ENCODE measurements at places on chromosomes 16 and 17. TPM values are rescaled to one million over a fixed set of nuclear protein-coding genes. Genes with fewer than 3 reads are reported as not detected.

GRCh38 chr16:50457979-50458491 is 89.2 kb upstream of the BRD7 start:
- no peak overlapping the region for H3K27ac ChIP-seq
- no peaks in the 10 kb centered on the region for H3K27me3 ChIP-seq
- no peak overlapping the region for H3K4me3 ChIP-seq
- H3K36me3 ChIP-seq: no peaks in the 10 kb centered on the region
- no peaks in the 10 kb centered on the region for H3K4me1 ChIP-seq

DNA sequence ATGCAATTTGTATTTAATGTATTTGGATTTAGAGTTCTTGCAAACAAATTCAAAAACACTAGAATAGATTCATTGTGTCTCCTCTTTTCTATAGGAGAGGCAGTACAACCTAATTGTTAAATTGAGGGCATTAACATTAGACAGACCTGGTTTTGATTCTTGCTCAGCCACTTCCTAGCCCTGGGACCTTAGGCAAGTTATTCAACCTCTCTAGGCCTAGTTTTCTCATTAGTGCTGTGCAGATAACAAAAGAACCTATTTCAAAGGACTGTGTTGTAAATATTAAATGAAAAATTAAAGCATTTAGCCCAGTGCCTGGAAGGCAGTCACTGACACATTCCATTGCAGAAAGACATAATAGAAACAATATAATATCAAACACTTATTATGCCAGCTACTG is 22.0 kb upstream of the TAOK1 start:
- DNase-seq: no peak
- H3K36me3 ChIP-seq: no peaks in the 10 kb centered on the region
- no peak overlapping the region for H3K27ac ChIP-seq
- no peaks in the 10 kb centered on the region for H3K27me3 ChIP-seq
- peaks cover 12% of the 10 kb centered on the region for H3K4me1 ChIP-seq

GRCh38 chr16:16022683-16023064 is 73.3 kb downstream of the ABCC1 start:
- no peaks in the 10 kb centered on the region for H3K27me3 ChIP-seq
- no peaks in the 10 kb centered on the region for H3K36me3 ChIP-seq
- peak overlapping the region; percentile 86 for H3K27ac ChIP-seq
- peaks cover 43% of the 10 kb centered on the region for H3K4me1 ChIP-seq
- DNase-seq: no peak
- H3K4me3 ChIP-seq: peak overlapping the region; percentile 14

- H3K36me3 ChIP-seq: no peaks in the 10 kb centered on the region
- no peak overlapping the region for H3K27ac ChIP-seq
- H3K4me3 ChIP-seq: no peak overlapping the region
- no peaks in the 10 kb centered on the region for H3K4me1 ChIP-seq
- H3K27me3 ChIP-seq: no peaks in the 10 kb centered on the region
- DNase-seq: no peak
Measured at GRCh38 chr16:68954911-68955635, 111.7 kb downstream of the TANGO6 start.

GRCh38 chr17:72539981-72540897 is 419.4 kb downstream of the SOX9 start:
- peak overlapping the region; percentile 25 for H3K4me3 ChIP-seq
- no peak overlapping the region for H3K27ac ChIP-seq
- peaks cover 5% of the 10 kb centered on the region for H3K27me3 ChIP-seq
- H3K4me1 ChIP-seq: peaks cover 16% of the 10 kb centered on the region

- no peaks in the 10 kb centered on the region for H3K36me3 ChIP-seq
- H3K4me1 ChIP-seq: no peaks in the 10 kb centered on the region
- peak; percentile 90 for DNase-seq
- H3K27me3 ChIP-seq: no peaks in the 10 kb centered on the region
Measured at GRCh38 chr17:35969558-35970380, 11.5 kb downstream of the CCL16 start.

DNA sequence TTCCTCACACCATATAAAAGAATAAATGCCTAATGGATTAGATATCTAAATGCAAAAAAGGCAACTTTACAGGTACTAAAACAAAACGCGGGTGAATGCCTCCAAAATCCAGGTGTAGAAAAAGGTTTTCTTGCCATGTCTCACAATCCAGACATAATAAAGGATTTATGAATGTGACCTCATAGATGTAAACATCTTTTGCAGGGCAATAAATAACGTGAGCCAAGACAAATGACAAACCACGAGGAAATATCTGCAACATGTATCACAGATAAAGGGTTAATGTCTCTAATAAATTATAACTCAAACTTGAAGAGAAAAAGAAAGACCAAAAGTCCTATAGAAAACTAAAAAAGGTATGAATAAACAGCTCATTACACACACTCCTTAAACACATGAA is 180.7 kb downstream of the PARN start:
- no peaks in the 10 kb centered on the region for H3K27me3 ChIP-seq
- H3K4me1 ChIP-seq: peaks cover 18% of the 10 kb centered on the region
- no peak for DNase-seq
- no peak overlapping the region for H3K27ac ChIP-seq
- no peaks in the 10 kb centered on the region for H3K36me3 ChIP-seq

GRCh38 chr17:32285746-32286517 is 20.3 kb downstream of the RHBDL3 start:
- H3K36me3 ChIP-seq: no peaks in the 10 kb centered on the region
- no peaks in the 10 kb centered on the region for H3K27me3 ChIP-seq
- H3K4me1 ChIP-seq: no peaks in the 10 kb centered on the region
- DNase-seq: no peak
- H3K27ac ChIP-seq: no peak overlapping the region
- no peak overlapping the region for H3K4me3 ChIP-seq

DNA sequence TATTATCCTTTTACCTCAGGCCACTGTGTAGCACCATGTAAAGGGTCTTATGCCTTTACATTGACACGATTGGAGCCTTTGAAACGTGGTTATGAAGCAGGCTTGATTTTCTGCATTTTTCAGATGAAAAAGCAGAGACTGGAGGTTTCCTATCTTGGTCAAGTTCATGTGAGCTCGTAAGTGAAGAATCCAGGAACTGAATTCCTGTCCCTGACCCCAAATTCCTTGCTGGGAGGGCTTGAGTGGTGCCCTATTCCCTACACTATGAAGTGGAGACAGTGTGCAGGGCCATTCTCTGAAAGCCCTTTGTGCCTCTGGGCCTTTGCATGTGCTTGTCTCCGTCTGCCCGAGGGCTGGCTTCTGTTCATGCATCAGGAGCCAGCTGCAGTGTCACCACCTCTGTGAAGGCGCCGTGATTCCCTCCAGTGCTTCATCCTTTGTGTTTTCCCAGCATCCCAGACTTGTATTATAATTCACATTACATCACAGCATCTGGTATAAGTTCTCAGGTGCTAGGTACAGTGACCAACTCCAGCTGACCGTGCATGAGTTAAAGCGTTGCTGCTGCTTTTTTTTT is 181.1 kb downstream of the SNX29 start:
- no peaks in the 10 kb centered on the region for H3K4me1 ChIP-seq
- no peaks in the 10 kb centered on the region for H3K27me3 ChIP-seq
- DNase-seq: no peak
- no peak overlapping the region for H3K4me3 ChIP-seq
- no peaks in the 10 kb centered on the region for H3K36me3 ChIP-seq

DNA sequence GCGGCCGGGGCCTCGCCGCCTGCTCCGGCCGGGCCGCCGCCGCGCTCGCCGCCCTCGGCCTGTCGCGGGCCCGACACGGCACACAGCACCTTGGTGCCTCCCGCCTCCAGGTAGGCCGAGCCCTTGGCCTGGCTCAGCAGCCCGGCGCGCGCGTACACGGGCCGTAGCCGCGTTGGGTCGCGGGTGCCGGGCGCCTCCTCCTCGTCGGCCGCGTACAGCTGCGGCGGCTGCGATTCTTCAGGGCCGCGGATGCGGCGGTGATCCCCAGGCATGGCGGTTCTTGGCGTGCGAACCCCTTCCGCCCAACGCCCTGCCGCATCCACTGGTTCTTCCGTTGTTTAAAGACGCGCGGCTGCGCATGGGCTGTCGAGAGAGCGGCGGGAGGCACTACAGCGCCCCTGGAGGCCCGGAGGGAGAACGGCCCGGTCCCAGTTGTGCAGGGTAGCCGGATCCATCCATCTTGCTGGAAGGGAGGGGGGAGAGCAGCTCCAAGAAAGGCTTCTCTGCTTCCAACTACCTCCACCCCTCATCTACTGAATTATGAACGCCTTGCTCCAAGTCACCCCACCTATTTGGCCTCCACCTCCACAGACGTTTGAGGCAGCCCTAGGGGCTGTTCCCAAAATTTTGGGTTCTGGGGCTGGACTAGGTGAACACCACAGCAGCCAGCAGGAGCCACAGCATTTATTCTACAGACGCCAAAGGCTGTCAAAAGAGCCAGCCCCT is at the start of gene EXOSC6:
TSS of gene EXOSC6 (minus strand) at position 312 of the 726 bp plus-strand sequence. CDS start at position 272, 40 bp downstream.
- peak within 1 kb of the TSS; percentile 98 for H3K4me3 ChIP-seq
- H3K4me1 ChIP-seq: peaks cover 13% of the 10 kb centered on the region
- no peaks in the 10 kb centered on the region for H3K27me3 ChIP-seq
- peak; percentile 97 for DNase-seq
- peaks cover 26% of the 10 kb centered on the region for H3K36me3 ChIP-seq

DNA sequence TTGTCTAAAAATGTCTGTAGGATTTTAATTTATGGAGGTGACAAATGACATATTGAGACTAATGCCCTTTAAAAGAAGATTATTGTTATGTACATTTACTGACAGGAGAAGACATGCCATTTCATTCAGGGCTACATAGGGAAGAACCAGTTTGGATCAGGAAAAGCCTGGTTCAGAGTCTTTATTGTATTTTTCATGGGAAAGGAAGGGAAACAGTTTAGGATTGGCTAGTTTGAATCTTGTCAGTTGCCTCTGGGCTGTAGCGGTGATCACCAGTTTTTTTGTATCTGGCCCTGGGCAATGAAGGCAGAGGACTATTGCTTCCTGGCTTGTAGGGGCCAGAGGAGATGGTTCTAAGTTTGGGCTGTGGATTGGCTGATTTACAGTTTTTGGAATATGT is 31.8 kb downstream of the NSRP1 start:
- no peak overlapping the region for H3K27ac ChIP-seq
- no peak for DNase-seq
- peaks cover 16% of the 10 kb centered on the region for H3K4me1 ChIP-seq
- no peak overlapping the region for H3K4me3 ChIP-seq

DNA sequence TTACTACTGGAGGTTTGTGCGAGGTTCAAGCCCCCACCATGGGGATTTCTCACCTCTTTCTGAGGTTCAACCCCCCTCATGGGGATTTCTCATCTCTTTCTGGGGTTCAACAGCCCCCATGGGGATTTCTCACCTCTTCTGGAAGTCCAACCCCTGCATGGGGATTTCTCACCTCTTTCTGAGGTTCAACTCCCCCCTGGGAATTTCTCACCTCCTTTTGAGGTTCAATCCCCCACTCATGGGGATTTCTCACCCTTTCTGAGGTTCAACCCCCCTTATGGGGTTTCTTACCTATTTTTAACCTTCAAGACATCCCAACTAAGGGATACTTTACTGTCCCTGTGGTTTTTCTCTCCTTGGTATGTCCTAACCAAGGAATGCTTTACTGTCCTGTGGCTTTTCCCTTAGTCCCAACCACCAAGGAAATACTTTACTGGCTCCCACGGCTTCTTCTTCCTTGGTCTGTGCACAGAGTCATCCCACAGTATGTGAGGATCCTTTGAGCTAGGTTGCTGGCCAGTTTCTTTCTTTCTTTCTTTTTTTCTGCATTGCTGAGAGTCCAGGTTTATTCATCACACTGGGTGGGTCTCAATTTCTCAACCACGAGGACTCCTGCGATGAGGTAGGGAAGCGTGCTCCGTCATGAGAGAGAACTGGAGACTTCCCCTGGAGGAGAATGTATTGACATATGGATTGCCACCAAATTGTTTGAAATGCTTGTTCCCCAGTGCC is 2140.2 kb downstream of the TP53TG3F start:
- no peaks in the 10 kb centered on the region for H3K36me3 ChIP-seq
- no peaks in the 10 kb centered on the region for H3K4me1 ChIP-seq
- no peak overlapping the region for H3K4me3 ChIP-seq
- no peaks in the 10 kb centered on the region for H3K27me3 ChIP-seq
- no peak overlapping the region for H3K27ac ChIP-seq
- no peak for DNase-seq

DNA sequence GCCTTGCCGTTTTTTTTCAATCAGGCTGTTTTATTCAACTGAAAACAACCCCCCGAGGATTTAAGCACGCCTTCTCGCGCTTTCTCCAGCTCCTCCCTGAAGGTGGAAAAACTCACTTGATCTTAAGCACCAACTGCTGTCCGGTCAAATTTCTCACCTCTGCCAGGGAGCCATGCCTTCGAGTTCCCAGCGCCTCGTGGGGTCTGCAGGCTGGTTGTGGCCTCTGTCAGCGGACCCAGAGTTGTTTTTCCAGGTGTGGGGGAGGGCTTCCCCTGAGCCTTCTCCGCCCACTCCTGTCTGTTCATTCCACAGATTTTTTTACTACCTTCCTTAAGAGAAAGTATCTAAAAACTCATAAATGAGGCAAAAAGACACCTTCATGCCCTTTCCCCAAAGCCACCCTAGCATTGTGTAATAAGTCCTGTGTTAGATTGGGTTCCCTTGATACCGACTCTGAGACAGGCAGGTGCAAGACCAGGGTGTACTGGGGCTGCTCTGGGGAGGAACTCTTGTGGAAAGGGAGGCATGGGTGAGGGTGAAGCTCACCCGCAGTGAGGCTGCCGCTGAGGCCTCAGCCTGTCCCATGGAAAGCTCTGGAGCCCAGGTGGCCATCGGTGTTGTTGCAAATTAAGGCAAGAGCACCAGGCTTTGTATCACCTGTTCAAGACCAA is 101.6 kb downstream of the AXIN2 start:
- no peak overlapping the region for H3K27ac ChIP-seq
- no peaks in the 10 kb centered on the region for H3K27me3 ChIP-seq
- no peaks in the 10 kb centered on the region for H3K4me1 ChIP-seq

GRCh38 chr17:19727501-19728078 is 11.2 kb upstream of the SLC47A2 start:
- no peak overlapping the region for H3K27ac ChIP-seq
- no peak for DNase-seq
- no peaks in the 10 kb centered on the region for H3K4me1 ChIP-seq
- H3K27me3 ChIP-seq: no peaks in the 10 kb centered on the region

The ESRP2 gene
- total RNA-seq: not detected

The MT1A gene
- total RNA-seq: not detected

The TMEM256 gene
- total RNA-seq: 330 TPM

The TBC1D3E gene
- total RNA-seq: not detected

The DOC2B gene
- total RNA-seq: not detected

The CRYM gene
- 6.8 TPM for total RNA-seq

The CLDN7 gene
- total RNA-seq: not detected

The ASPHD1 gene
- total RNA-seq: 2.2 TPM

The NME3 gene
- 35.9 TPM for total RNA-seq

The NPIPA2 gene
- not detected for total RNA-seq

All from Karpas-422 (cell line).